Aorta (tissue), 5 donors: ENCODE measurements at places on chromosomes 5 and 9. TPM values are rescaled to one million over a fixed set of nuclear protein-coding genes. Genes with fewer than 3 reads are reported as not detected.

GRCh38 chr9:6054280-6055099 lies 39.1 kb upstream of the RANBP6 start:
- H3K36me3 ChIP-seq, result no peaks in the 10 kb centered on the region
- H3K27ac ChIP-seq, result no peak overlapping the region
- H3K27me3 ChIP-seq, result no peaks in the 10 kb centered on the region
- H3K4me3 ChIP-seq, result no peak overlapping the region
- no peak for DNase-seq

DNA sequence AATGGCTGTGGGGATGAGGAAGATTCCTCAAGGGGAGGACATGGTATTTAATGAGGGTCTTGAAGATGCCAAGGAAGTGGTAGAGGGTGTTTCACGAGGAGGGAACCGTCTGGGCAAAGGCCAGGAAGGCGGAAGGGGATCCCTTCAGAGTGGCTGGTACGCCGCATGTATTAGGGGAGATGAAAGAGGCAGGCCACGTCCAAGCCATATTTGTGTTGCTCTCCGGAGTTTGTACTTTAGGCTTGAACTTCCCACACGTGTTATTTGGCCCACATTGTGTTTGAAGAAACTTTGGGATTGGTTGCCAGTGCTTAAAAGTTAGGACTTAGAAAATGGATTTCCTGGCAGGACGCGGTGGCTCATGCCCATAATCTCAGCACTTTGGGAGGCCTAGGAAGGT lies 1.2 kb downstream of the FXN start:
- no peaks in the 10 kb centered on the region for H3K27me3 ChIP-seq
- no peaks in the 10 kb centered on the region for H3K36me3 ChIP-seq
- H3K27ac ChIP-seq, result no peak overlapping the region
- no peak for DNase-seq

GRCh38 chr5:79716839-79717238 lies 27.2 kb downstream of the CMYA5 start:
- no peak overlapping the region for H3K27ac ChIP-seq
- DNase-seq, result no peak
- H3K27me3 ChIP-seq, result no peaks in the 10 kb centered on the region
- no peaks in the 10 kb centered on the region for H3K4me1 ChIP-seq

DNA sequence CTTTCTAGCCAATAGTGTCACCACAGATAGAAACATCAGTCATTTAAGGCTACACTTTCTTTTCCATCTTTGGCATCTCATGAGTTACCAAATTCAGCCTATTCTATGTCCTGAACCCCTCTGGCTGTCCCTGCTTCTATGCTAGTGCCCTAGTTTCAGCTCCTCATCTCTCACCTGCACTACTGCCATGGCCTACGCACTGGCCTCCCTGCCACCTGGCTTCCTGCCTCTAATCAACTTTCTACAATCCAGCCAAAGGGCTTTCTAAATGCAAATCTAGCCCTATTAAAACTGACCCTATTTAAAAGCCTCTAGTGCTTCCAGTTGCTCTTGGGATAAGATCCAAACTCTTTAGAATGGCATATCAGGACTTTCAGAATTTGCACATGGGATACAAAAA lies 482.9 kb downstream of the TMEM38B start:
- H3K27ac ChIP-seq, result no peak overlapping the region
- no peaks in the 10 kb centered on the region for H3K27me3 ChIP-seq
- no peaks in the 10 kb centered on the region for H3K4me1 ChIP-seq
- no peak overlapping the region for H3K4me3 ChIP-seq
- DNase-seq, result no peak

DNA sequence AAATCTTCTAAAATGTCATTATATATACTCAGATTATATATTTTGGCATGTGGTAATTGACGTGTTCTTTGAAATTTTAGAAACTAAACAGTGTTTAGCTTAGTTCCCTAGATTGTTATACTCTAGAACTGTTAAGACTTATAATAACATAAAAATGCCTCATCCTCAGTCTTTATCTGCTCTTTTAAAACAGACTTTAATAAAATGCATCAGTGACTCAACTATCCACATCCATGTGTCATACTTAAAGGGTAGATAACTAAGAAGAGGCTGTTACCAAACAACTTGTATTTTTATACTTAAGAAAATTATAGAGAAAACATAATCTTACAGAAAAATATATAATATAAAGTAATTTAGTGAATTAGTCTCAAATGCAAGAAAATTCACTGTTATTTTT lies 15.2 kb downstream of the NFIL3 start:
- peaks cover 6% of the 10 kb centered on the region for H3K36me3 ChIP-seq
- no peak for DNase-seq
- H3K4me1 ChIP-seq, result no peaks in the 10 kb centered on the region
- H3K4me3 ChIP-seq, result no peak overlapping the region
- no peak overlapping the region for H3K27ac ChIP-seq
- no peaks in the 10 kb centered on the region for H3K27me3 ChIP-seq

GRCh38 chr5:173831196-173831914 lies 56.8 kb upstream of the CPEB4 start:
- H3K27ac ChIP-seq, result no peak overlapping the region
- H3K4me1 ChIP-seq, result no peaks in the 10 kb centered on the region
- no peak overlapping the region for H3K4me3 ChIP-seq
- H3K36me3 ChIP-seq, result no peaks in the 10 kb centered on the region
- no peak for DNase-seq

GRCh38 chr5:142869886-142870285 lies 99.7 kb downstream of the ARHGAP26 start:
- no peak overlapping the region for H3K27ac ChIP-seq
- H3K36me3 ChIP-seq, result no peaks in the 10 kb centered on the region
- H3K4me3 ChIP-seq, result no peak overlapping the region
- no peak for DNase-seq
- no peaks in the 10 kb centered on the region for H3K27me3 ChIP-seq

DNA sequence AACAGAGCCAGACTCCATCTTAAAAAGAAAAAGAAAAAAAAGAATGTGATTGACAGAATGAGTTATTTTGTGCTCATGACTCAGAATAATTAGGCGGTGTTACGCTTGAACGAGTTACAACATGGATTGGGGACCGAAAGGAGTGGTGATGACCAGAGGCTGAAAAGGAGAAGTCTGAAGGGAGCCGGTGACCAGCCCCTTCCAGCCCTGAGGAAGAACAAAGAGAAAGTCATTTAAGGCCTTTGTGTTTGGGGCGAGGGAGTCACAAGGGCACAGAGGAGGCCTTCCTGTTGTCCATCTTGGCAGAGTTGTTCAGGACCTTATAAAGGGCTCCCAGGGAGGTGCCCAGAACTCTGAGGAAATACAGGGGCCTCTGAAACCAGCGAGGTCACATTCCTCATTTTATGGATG lies 131.6 kb downstream of the GOLPH3 start:
- no peak for DNase-seq
- no peak overlapping the region for H3K4me3 ChIP-seq
- H3K4me1 ChIP-seq, result no peaks in the 10 kb centered on the region
- H3K27ac ChIP-seq, result no peak overlapping the region
- no peaks in the 10 kb centered on the region for H3K36me3 ChIP-seq

DNA sequence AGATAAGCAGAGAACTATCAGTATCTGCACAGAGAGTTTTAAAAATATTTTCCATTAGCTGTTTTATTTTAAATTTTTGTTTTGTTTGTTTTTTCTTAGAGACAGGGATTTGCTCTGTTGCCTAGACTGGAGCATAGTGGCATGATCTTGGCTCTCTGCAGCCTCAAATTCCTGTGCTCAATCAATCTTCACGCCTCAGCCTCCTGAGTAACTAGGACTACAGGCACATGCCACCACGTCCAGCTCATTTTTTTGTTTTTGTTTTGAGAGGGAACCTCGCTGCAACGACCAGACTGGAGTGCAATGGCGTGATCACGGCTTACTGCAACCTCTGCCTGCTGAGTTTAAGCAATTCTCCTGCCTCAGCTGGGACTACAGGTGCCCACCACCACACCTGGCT lies 138.2 kb upstream of the LPAR1 start:
- no peak overlapping the region for H3K27ac ChIP-seq
- no peaks in the 10 kb centered on the region for H3K4me1 ChIP-seq
- H3K27me3 ChIP-seq, result no peaks in the 10 kb centered on the region
- H3K36me3 ChIP-seq, result no peaks in the 10 kb centered on the region

DNA sequence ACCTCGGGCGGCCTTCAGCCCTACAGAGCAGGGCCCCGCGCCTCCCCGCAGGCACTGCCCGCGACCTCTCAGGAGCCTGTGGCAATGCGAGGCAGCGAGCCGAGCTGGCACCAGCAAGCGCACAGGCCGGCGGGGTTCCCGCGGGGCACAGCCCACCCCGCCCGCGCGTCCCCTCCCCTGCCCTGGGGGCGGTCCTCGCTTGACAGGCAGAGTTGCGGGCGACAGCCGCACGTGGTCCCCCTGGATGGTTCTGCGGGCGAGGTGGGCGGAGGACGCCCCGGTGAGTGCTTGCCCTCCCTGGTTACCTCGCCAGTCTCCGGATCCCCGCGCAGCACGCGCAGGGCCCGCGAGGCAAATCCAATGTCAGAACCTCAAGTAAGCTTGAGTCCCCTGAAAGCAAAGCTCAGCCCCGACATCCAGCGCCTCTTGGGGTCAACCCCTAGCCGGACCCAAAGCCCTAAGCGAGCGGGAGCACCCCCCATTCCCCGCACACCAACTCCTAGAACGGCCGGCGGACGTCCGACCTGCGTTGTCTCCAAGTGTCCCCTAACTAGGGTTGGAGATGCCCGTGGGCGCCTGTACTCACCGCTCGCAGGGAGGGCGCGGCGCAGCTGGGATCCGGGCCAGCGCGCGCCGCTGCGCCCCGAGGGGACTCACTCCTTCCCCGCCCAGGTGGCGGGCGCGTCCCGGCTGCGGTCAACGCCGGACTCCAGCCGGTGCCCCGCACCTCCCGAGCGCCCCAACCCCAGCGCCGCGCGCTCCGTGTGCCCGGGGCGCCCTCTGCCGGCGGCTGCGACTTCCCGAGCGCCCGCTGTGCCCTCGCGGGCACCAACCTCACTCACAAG lies at the start of gene DRD1:
Gene DRD1, minus strand, starts transcription at position 123 of the 845 bp plus-strand sequence. CDS start 1,083 bp downstream, outside the sequence.
- H3K4me3 ChIP-seq, result peak within 1 kb of the TSS; percentile 16
- H3K4me1 ChIP-seq, result no peaks in the 10 kb centered on the region
- no peaks in the 10 kb centered on the region for H3K36me3 ChIP-seq

DNA sequence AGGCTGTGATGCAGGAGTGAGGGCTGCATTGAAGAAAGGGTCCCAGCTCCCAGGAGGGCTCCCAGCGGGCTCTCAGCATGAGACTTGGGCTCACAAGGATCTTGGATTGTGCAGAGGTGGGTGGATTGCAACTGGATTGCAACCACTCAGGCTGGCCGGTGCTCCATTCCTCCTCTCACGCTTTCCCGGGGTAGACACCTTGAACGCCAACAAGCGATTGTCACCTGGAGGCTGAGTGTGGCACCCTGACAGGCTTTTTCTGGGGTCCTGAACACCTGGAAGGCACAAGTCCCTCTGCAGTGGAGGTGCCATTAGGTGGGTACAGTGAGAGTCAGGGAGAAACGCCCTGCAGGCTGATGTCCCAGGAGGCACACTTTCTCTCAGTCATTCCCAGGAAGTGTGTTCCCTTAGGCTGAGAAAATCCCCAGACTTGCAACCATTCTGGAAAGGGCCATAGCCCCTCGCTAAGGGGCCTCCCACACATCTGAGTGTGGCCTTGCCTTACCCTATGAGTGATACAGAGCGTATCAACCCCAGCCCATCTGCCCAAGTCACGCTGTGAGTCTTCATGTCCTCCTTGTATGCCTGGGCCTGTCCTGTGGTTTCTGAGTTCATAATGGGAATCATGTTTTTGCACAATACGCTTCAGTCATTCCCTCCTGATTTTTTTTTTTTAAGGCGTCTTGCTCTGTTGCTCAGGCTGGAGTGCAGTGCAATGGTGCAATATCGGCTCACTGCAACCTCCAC lies 488.1 kb downstream of the IRX1 start:
- no peaks in the 10 kb centered on the region for H3K27me3 ChIP-seq
- no peak overlapping the region for H3K27ac ChIP-seq
- H3K4me1 ChIP-seq, result no peaks in the 10 kb centered on the region

DNA sequence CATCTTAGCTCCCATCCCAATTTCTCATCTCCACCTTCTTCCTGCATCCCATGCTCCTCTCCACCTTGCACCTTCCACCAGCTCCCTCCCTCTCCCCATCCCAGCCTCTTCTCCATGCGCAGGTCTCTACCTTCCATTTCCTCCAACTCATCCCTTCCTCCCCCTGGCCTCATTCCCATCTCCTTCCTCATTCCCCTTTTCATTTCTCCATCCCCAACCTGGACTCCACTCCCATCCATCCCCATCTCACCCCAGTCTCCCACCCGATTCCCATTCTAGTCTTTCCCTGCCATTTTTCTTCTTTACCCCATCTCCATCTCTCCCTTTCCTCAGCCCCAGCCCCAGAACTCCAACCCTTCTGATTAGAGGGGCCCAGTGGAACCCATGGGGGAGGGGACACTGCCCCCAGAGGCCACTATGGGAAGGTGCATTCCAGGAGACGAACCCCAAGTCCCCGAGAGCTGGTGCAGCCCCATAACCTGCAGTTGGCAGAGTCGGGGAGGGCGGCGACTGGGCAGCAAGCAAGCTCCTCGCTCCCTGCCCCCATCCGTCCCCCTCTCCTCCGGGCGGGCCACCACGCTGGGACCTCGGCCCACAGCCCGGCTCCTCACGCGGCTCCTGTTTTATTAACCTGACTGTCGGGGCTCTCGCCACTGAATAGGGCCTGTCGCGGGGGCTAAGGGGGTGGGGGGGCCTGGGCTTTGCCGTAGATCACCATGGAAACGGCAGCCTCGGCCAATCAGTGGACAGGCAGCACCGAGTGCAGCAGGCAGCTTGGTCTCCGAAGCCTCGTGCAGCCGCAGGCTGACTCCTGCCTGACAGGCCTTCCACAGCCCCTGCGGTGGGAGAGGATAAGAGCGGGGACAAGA lies 66.7 kb downstream of the PCDH1 start:
- H3K27ac ChIP-seq, result no peak overlapping the region
- no peaks in the 10 kb centered on the region for H3K27me3 ChIP-seq
- H3K4me1 ChIP-seq, result no peaks in the 10 kb centered on the region
- DNase-seq, result no peak

DNA sequence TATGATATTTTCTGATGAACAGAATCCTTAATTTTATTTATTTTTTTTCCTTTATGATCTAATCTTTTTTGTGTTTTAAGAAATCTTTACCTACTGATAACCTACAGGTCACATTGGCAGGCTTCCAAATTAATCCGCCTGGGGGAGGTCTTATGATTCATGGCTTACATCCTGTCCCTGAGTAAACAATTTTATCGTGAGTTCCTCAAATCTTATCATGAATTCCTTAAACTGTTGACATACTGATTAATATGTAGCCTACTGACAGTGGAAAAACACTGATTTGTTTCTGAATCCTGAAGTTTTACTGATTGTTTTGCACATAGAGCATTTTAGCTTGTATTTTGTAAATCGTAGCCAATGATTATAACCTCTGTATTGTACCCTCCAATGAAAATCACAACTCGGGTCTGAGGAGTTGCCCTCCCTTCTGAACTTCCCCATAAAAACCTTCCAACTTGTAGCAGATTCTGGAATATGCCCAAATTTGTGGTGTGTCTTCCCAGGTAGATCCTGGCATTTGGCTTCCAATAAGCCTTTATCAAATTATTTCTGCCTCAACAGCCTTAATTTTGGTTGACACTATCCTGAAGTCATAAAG lies 105.6 kb downstream of the VCAN start:
- no peak overlapping the region for H3K27ac ChIP-seq
- no peaks in the 10 kb centered on the region for H3K27me3 ChIP-seq
- DNase-seq, result no peak
- H3K4me1 ChIP-seq, result no peaks in the 10 kb centered on the region

Gene TAF1L
- total RNA-seq, result not detected

Gene FAM221B
- not detected for total RNA-seq

Gene GFRA3
- 3.2 TPM for total RNA-seq
